Stimulated activated CD4-positive, alpha-beta T cell treated with anti-CD3 and anti-CD28 coated beads, Interleukin-1b, Interleukin-23, amount 100 ng/mL, for 4 hours (primary cell): ENCODE measurements at places on chromosomes 13 and 19.

DNA sequence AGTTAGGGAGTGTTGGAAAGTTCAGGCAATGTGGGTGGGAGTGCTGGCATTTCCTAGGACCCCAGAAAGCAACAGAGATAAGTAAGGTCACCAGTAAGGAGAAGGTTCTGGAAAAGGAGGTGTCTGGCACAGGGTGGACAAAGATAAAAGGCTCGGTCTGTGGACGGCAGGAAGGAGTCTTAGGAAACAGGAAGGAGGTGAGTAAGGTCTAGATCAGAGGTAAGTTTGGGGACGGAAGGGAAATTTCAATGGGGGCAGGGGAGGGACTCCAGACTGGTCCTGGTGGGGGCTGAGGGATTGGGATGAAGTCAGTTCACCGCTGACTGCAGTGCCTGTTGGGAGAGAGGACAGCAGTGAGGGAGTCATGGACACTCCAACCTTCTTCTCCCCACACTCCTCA lies 7.8 kb upstream of the OPA3 start:
- DNase-seq: no peak

GRCh38 chr13:73421310-73421912 lies 362.6 kb downstream of the KLF5 start:
- DNase-seq: no peak

DNA sequence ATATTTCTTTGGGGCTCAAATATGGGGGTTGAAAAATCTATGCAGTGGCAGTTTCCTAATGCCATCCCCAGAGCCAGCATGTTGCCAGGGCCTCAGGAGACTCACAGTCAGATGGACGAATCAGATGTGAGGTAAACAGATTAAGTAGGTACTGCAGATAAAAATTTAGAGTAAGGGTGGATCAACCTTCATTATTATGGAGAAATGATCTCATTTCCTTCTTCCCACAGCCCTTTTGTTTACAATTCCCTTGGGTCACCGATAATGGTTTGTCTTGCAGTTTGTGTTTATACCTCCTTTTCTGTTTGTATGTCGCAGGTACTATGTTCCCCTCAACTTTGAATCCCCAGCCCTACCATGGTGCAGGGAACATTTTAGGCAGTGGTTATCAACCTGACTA lies 20.0 kb downstream of the DIAPH3 start:
- DNase-seq: no peak

GRCh38 chr13:103935117-103935516 lies 868.9 kb upstream of the SLC10A2 start:
- no peak for DNase-seq

DNA sequence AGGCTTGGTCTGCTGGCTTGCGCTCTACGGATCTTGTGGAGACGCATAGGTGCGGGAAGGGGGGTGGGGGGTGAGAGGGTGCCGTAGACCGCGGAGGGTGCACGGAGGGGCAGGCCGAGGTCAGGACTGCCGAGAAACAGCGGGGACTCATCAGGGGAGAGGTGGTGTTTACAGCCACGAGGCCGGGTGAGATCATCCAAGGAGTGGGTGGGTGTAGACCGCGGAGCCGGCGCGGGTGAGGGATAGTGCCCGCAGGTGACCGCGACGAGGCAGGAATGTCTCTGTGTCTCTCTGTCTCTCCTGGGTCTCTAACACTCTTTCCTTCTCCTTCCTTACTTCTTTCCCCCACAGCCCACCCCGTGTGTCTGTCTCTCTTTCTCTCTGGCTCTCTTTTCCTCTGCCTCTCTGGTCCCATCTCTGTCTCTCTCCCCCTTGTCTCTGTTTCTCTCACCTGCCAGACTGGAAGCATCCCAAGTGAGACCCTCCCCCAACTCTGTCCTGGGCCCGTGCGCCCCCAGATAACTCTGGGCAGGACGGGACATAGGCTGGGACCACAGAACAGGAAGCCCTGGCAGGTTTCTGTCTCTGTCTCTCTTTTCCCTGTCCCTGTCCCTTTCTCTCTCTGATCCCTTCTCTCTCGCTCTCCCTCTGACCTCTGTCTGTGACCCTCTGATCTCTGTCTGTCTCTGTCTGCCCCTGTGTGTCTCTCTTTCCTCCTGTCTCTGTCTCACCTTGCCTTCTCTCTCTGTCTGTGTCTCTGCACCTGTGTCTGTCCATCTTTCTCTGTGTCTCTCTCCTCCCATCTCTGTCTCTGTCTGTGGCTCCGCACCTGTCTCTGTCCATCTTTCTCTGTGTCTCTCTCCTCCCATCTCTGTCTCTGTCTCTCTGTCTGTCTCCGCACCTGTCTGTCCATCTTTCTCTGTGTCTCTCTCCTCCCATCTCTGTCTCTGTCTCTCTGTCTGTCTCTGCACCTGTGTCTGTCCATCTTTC lies 1.8 kb upstream of the KLK4 start:
- DNase-seq: no peak

GRCh38 chr13:50277127-50277526 lies 261.9 kb downstream of the KCNRG start:
- no peak for DNase-seq

GRCh38 chr13:75544681-75545330 lies 4.8 kb upstream of the UCHL3 start:
- no peak for DNase-seq

- no peak for DNase-seq
Measured at GRCh38 chr13:49584771-49585182, 581 bp downstream of the RCBTB1 start.
